Choroid plexus epithelial cell (primary cell): ENCODE measurements at places on chromosomes 16 and 17.

GRCh38 chr16:53504665-53505064, 1.7 kb upstream of the AKTIP start:
- DNase-seq, result peak; percentile 36

DNA sequence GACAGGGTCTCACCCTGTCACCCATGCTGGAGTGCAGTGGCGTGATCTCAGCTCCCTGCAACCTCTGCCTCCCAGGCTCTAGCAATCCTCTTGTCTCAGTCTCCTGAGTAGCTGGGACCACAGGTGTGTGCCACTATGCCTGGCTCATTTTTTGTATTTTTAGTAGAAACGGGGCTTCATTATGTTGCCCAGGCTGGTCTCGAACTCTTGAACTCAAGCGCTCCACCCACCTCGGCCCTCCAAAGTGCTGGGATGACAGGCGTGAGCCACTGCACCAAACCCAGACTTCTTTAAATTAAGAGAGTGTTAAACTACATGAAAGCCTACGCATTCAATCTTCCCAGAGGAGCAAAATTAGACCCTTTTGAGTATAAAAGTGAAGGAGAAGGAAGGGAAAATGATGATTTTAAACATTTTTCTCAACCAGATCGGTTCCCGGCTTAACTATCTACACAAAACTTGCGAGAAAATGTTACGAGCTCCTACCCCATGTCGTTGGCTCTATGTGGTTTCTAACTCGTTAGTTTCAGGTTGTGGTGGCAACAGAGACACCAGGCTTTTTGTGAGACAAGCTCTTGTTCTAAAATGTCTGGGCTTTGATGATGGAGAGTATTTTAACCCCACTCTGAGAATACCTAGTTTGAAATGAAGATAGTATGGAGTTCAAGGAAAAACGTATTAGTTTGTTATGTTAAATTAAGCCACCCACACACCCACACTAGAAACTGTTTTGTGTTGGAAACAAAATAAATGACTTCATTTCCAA, 26.3 kb downstream of the STAT5B start:
- DNase-seq, result no peak

- DNase-seq, result no peak
Observed at GRCh38 chr17:47220531-47220999, 11.4 kb downstream of the MYL4 start.

GRCh38 chr17:49952209-49952911, 16.6 kb upstream of the DLX4 start:
- peak; percentile 76 for DNase-seq

DNA sequence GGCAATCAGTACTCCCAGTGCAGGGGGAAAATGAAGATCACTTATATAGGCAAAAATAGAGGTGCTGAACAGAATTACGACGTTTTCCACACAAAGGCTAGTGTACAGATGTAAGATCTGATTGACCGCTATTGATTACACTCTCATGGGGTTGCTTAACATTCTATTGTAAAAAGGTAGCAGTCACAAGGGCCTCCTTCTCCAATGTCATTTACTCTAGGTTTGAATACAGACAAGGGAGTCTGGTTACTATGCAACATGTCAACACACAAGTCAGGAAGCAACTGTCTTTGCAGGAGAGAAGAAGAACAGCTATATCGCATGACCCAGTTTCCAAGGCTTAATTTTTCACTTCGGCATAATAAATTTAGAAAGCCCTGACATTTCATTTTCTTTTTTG, 7.9 kb downstream of the KRT37 start:
- peak; percentile 35 for DNase-seq
